Adrenal gland (tissue), 19 donors: ENCODE measurements at places on chromosomes 5 and 9. TPM values are rescaled to one million over a fixed set of nuclear protein-coding genes. Genes with fewer than 3 reads are reported as not detected.

COL27A1 gene
- 3.5 TPM for total RNA-seq

NTRK2 gene
- 0.43 TPM for total RNA-seq

ARHGEF37 gene
- 8.4 TPM for total RNA-seq

PAEP gene
- not detected for total RNA-seq

UGT3A1 gene
- not detected for total RNA-seq

NR4A3 gene
- total RNA-seq, result 0.83 TPM

CA9 gene
- 13.7 TPM for total RNA-seq
